ENCODE measurements at places on chromosomes 13 and 19.

DNA sequence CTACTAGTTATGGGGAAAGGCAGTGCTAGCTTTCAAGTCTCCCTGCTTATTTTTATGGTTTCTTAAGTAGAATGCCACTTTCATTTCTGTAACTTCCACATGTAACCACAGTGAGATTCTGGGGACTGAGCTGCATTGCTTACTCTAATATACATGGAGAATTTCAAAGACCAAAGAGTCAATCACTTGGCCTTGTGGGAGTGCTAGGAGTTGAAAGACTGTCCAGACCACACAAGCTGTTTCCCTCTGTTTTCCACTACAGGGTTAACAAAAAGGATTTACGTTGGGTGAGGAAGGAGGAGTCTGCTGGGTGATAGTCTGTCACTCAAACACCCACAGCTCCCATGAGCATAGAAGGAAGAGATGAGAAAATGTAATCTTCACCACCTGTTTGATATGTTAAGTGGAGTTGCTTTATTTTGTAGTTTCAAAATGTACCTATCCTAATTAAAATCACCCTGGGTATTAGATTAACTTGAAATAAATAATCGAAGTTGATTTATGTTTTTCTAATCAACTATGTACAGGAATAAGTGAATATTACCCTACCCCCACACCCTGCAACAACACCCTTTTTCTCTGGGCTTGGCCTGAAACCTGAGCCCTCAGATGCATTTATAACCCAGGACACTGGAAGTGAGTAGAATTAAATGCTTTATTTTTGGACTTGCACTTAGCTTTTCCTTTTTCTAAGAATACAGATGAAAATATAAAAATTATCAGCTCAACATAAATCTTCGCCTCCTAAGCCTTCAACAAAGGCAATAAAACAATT is 225.8 kb upstream of the SLC10A2 start:
- DNase-seq = no peak

DNA sequence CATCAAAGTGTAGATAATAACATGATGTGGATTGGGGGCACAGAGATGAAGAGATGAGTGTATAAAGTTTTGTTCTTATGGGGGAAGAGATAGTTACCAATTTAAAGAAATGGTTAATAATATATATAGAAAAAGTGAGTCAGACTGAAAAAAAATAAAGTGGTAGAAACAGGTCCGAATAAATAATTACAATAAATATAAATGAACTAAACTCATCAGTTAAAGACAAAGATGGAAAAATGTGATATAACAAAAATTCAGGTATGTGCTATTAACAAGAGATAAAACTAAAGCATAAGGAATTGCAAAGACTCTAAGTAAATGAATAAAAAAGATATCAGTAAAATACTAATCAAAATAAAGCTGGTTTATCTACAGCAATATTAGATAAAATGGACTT is 61.1 kb upstream of the KPNA3 start:
- DNase-seq = no peak

- DNase-seq = no peak
Observed at GRCh38 chr19:31070146-31071065, 278.8 kb downstream of the TSHZ3 start.

DNA sequence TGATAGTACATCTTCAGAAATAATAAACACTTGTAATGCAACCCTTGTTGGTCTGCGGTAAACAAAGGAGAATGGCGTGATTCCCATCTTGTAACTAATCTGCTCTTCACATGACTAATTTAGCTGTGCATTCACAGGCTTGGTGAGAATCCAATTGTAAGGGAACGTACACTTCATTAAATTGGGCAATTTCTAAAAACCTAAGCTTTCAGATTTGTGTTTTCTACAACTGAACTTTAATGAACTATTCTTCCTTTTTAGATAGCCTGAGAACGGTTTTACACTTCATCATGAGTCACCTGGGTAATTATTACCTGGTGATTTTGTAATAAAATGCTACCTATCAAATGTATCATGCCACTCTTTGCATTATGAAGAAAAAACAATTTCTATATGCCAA is 306.9 kb downstream of the KLF5 start:
- no peak for DNase-seq

DNA sequence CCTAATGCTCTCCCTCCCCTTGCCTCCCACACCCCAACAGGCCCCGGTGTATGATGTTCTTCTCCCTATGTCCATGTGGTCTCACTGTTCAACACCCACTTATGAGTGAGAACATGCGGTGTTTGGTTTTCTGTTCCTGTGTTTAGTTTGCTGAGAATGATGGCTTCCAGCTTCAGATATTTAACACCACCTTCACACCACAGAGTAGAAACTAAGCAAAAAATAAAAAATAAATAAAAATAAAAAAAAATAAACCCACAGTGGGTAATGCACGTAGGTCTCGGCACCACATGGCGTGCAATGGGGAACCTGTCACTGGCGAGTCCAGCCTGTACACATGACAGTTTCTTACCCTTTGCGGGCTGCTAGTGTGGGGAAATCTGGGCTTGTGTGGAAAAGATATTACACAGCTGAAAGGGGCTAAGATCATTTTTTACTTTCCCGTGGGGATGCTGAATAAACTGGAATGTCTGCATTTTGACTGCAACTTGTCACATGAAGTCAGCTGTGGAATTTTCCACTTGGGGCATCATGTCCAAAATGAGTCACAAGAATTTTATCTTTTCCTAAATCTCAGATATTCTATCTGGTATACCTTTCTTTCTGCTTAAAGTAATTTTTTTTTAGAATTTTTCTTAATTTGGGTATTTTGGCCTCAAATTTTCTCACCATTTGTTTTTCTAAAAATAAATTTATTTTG is 170.5 kb downstream of the IRS2 start:
- no peak for DNase-seq

DNA sequence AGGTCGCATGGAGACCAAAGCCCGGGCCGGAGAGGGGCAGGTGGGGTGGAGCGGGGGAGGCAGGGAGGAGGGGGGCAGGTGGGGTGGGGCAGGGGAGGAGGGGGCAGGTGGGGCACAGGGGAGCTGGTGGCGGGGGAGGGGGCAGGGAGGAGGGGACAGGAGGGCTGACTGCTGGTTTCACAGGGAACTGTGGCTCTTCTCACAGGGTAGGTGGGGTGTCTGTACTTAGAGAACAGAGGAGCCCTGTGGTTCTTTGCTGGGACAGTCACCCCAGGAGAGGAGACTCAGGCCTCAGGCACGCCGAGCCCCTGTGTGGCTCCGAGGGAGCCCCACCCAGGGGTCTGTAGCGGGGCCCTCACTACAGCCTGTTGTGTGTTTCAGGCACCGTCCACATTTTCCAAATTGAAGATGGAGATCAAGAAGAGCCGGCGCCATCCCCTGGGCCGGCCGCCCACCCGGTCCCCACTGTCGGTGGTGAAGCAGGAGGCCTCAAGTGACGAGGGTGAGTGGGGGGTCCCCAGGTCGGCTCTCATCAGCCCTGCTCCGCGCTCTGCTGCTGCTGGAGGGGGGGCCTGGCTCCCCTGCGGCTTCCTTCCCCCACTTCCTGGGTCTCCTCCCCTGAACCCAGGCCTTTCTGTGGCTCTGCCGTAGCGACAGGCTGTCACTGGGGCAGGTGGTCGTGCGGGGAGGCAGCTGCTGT is 162.7 kb downstream of the KDM4B start:
- peak; percentile 51 for DNase-seq

- DNase-seq = no peak
Observed at GRCh38 chr19:16359074-16359473, 34.4 kb downstream of the KLF2 start.

- DNase-seq = no peak
Observed at GRCh38 chr13:44223770-44224444, 149.7 kb upstream of the SERP2 start.

- no peak for DNase-seq
Observed at GRCh38 chr19:28711411-28711810, 501.5 kb downstream of the UQCRFS1 start.

GRCh38 chr19:46471811-46472543 is 614 bp upstream of the PNMA8A start:
- DNase-seq = no peak

DNA sequence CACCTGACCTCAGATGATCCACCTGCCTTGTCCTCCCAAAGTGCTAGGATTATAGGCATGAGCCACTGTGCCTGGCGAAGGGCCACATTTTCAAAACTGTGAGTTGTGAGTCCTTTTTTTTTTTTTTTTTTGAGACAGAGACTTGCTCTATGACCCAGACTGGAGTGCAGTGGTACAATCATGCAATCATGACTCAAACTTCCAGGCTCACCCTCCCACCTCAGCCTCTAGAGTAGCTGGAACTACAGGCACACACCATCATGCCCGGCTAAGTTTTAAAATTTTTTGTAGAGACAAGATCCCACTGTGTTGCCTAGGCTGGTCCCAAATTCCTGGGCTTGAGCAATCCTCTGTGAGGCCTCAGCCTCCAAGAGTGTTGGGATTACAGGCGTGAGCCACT is 3.8 kb upstream of the MYPOP start:
- DNase-seq = no peak

- DNase-seq = no peak
Observed at GRCh38 chr13:58994777-58995176, 1169.0 kb downstream of the DIAPH3 start.

- DNase-seq = no peak
Observed at GRCh38 chr19:1214299-1214861, 8.8 kb downstream of the STK11 start.

DNA sequence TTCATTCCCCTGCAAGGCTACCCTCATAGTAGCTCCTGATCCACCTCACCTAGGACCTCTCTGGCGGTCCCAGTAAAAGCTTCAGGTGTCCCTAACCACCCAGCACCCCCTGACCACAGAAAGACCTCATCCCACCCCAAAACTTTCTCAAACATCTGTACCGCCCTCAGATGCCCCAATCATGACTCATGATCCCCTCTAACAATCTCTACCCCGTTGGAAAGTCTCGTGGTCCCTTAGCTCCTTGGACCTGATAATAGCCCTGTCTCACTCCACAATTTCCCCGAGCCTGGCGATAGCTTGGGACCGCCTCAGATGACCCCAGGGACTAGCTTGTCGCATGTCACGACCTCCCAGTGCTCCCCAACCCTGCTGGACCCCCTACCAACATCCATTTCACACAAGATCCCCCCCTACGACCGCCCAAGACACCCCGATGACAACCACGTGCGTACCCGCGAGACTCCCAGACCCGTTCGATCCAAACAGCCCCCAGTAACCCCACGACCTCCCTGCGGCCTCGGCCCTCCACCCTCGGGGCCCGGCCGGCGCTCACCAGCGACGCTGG is 450 bp downstream of the NDUFA11 start:
- DNase-seq = peak; percentile 62

DNA sequence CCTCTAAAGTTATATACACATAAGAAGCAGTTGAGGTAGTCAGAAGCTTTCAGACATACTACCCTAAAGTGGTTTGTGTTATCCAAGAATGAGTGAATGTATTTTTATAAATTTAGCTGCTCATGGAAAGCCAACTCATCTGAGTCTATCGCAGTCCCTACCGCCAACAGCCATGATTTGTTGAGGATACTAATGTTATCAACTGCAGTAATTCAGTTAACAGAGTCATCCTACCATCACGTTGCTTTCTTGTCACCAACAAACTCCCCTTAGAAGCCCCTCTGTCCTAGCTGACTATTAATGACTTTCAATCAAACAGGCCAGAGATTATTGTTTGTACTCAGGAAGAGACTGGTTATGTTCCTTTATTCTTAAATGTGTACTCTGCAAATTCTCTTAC is 169.9 kb downstream of the DCT start:
- no peak for DNase-seq

DNA sequence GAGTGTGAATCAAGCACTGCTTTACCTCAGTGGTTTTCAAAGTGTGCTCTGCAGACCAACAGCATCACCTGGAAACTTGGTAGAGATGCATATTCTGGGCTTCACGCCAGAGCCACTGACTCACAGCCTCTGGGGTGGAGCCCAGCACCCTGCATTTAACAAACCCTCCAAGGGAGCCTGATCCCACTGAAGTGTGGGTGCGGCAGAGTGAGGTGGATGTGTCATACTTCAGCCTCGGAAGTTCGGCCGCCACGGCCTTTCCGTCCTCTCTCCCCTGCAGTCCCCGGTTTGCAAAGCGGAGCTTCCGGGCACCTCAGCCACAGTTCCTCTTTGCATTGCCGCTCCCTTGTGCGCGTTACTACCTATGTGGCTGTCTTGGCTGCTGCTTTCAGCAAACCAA is 33.3 kb upstream of the MICU2 start:
- peak; percentile 44 for DNase-seq

GRCh38 chr13:77184455-77184854 is 142.4 kb downstream of the MYCBP2 start:
- DNase-seq = peak; percentile 64

- no peak for DNase-seq
Observed at GRCh38 chr13:49314344-49314882, 66.7 kb downstream of the CDADC1 start.

GRCh38 chr19:47853003-47853402 is 6.0 kb upstream of the TPRX2 start:
- DNase-seq = no peak

DNA sequence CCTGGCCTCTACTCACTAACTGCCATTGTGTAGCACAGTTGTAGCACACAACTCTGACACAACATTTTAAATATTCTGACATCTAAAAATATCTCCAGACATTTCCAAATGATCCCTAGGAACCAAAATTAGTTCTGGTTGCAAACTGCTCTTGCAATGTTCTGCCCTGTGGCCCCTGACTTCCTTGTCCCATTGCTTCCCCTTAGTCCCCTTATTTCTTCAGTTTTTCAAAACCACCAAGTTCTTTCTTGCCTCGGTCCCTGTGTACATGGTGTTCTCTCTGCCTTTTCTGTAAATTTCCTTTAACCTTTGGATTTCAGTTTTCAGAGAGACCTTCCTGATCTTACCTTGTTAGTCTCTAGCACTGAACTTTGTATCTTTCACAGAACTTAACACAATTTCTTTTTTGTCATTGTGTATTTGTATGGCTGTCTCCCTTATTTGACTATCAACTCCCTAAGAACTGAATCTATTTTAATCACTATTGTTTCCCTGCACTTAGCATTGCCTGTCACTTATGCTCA is 87.6 kb upstream of the MLNR start:
- DNase-seq = no peak

GRCh38 chr13:73844986-73845385 is 289.2 kb downstream of the KLF12 start:
- DNase-seq = no peak

DNA sequence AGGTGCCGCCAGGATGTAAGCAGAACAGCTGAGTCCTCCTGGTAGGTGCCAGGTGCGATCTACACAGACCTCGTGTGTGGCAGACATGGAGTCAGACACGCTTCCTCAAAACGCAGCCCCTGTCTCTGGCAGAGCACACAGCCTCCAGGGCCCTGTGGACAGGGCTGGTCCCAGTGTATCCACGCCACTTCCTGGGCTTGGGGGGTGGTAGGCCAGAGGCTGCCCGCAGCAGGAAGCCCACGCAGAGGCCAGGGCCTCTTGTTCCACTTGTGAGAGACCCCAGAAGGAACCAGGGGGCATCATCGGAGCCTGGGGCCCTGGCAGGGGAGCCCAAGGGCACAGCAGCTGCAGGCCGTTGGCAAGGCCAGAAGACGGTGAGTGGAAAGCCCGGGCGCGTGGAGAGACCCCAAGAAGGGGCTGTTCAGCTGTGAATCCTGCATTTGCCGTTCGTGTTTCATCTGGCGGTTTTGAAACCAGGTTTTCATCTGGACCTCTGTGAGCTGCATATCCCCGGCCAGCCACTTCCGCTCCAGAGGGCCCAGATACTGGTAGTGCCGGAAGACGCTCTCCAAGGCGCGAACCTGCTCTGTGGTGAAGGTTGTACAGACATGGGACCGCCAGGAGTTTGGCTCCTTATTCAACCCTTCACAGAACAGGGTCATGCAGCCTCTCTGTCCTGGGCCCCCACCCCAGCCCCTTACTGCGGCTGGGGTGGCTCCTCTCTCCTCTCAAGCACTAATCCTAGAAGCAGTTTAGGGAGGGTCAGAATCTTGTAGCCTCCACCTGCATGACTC is 25.1 kb upstream of the SLITRK1 start:
- DNase-seq = no peak

GRCh38 chr19:52170304-52170703 is 1.1 kb downstream of the ZNF836 start:
- peak; percentile 27 for DNase-seq
